Ascending aorta (tissue), 2 donors: ENCODE measurements at places on chromosomes 1 and 21.

DNA sequence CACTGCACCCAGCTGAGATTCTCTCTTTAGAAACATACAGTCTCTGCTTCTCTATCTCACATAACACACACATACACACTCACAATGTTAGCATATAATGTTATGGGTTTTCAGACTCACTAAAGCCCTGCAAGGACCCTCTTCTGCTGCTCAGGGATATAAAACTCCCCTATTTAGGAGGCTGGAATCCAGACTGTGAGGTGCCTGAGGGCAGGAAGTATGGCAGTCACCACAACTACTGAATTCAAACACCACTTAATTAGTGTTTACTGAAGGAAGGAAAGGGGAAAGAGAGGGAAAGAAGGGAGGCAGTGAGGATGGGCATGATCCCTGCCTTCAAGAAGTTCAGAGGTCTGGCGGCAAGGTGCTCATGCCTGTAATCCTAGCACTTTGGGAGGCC lies 7.8 kb upstream of the CDK18 start:
- no peak for DNase-seq

DNA sequence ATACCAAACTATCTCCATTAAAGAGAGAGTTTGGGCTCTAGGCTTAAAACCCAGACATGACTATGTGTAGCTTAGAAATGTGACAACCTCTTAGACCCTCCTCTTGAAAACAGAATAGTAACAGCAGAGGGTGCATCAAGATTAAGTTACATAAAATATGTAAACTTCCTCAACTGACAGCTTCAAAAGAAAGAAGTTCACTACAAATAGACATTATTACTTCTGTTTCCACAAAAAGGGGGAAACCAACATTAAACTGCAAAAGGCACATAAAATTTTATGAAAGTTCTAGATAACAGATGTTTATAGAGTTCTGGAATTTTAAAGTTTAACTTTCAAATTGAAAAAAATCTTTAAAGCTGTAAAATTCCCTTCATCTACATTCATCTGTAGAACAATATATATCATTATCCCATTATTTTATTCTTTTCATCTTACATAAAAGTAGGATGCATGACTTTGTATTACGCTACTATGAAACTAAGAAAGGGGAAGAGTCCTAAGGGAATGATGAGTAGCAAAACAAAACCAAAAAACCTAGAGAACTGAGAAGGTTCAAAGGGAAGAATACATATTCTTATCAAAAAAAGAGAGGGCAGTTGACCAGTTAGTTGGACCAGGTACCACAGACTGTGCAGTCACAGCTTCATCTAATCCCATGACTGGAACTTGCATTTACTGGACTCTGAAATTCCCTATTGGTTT lies 177.0 kb downstream of the SIPA1L2 start:
- DNase-seq, result no peak

- no peak for DNase-seq
Measured at GRCh38 chr1:38179483-38179882, 132.9 kb upstream of the POU3F1 start.

- no peak for DNase-seq
Measured at GRCh38 chr1:77475641-77476040, 193.8 kb downstream of the AK5 start.

DNA sequence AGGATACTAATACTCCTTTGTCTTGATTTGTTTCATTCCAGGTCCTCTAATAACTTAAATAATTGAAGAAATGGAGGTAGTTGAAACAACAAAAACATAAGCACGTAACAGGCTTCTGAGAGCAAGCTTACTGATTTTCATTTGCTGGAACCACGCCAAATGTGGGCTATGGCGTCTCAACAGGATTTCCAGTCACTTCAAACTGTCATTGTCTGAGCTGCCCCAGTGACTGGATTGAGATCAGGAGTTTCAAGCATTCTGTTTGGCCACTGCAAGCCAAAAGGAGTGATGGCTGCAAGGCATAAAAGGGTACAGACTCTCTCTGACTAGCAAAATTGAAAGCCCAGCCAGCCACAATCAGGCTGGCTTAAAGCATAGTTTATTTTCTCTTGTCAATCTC lies 289.9 kb downstream of the DPYD start:
- no peak for DNase-seq

DNA sequence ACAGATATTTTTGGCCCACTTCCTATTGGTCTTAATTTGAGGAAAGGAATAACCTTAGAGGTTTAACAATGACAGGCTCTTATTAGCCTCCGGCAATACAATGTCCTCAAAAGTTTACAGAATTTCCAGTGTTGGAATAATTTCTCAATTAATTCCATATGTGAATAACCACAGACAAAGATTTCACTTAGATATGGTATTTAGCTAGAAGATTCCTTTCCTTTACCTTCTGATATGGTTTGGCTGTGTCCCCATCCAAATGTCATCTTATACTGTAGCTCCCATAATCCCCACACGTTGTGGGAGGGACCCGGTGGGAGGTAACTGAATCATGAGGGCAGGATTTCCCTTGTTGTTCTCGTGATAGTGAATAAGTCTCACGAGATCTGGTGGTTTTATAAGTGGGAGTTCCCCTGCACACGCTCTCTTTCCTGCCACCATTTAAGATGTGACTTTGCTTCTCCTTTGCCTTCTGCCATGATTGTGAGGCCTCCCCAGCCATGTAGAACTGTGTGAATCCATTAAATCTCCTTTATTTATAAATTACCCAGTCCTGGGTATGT lies 54.9 kb upstream of the RGS7 start:
- no peak for DNase-seq

DNA sequence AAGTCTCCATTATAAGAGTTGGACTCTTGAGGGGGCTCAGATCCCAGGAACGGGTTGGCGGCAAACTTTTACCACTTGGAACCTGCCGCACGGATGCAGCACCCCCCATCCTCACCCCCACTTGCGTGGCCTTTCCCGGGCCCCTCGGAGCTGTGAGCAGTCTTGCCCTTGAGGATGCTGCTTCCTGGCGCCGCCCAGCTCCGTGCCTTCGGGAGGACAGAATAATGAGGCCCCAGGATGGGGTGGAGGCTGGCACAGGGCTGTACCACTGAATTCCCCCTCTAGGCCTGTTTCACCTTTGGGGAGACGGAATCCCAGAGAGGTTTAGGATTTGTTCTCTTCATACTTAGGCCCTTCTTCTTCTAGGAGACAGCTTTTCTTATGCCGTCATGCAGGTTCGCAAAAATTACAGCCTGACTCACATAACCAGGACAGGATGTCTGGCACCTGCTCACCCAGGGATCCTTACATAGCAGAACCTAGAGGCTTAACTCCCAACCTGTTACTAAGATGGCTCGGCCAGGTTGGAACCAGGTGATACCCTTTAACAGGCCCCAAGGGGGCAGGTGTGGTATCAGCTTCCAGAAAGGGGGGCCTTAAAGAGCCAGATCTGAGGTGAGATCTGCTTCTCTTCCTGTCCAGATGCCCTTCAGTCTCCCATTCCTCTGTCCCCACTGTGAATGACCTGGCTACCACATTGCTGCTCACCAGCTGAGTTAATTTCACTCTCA lies 1.5 kb downstream of the TRNP1 start:
- no peak for DNase-seq
